ENCODE measurements at places on chromosomes 1 and 21.
A peak's percentile ranks its signal among the peaks of the same experiment; 100 is the strongest.

- DNase-seq = peak; percentile 65
Observed at GRCh38 chr21:39867198-39867650, at the start of gene PCP4. PCP4 (plus strand) TSS chr21:39867438; CDS start chr21:39867502, 64 bp downstream.

GRCh38 chr1:47557066-47557465 is 119.2 kb downstream of the FOXD2 start:
- DNase-seq = no peak

DNA sequence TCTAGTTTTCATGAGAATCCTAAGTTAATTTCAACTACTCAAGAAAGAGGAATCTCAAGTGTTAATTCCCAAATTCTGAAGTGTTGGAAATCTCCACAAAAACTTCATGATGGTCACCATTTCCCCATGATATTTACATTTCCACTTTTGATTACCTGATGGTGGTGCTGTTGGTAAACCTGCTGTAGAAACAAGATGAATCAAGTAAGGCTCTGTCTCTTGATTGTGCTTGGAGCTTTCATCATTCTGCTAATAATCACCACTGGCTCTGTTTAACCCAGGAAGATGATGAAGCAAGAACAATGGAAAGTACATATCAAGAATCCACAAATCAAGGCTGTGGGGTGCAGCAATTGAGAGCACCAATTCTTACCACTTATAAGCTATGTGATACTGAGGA is 77.8 kb downstream of the C4BPA start:
- DNase-seq = no peak

DNA sequence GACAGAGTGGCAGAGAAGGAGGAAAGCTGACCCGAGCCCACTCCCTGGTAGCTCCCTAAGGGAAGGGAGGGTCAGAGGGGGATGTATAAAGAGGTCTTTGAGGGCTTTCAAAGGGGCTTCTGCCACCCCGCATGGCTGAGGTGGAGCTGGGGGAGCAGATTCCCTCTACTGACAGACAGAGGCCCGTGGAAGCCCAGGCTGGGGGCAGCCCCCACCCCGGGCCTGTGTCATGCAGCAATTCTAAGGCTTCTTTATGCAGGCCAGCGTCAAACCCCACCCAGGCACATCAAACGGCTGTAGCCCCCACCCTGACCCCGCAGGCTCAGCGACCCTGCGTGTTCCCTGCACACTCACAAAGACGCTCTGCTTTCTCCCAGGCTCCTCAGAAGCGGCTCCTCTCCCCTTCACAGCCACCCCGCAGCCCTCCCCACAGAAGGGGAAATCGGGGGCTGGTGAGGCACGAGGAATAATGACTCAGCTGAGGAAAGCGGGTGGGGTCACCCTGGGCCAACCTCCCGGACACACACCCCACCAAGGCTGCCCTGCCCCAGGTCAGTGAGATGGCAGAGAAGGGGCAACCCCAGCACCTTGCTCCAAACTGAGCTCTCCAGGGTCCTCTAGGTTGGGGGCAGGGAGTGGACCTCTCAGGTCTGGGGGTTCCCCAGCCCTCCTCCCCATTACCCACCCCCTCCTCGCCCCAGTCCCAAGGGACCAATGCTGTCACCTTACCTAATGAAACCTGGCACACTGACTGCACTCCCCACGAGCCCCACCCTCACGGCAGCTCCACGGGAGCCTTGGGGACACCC is 10.8 kb downstream of the SLC45A3 start:
- no peak for DNase-seq

- DNase-seq = no peak
Observed at GRCh38 chr1:158836038-158836437, 4.9 kb downstream of the MNDA start.

GRCh38 chr1:61743716-61744580 is 1.7 kb downstream of the PATJ start:
- peak; percentile 40 for DNase-seq

DNA sequence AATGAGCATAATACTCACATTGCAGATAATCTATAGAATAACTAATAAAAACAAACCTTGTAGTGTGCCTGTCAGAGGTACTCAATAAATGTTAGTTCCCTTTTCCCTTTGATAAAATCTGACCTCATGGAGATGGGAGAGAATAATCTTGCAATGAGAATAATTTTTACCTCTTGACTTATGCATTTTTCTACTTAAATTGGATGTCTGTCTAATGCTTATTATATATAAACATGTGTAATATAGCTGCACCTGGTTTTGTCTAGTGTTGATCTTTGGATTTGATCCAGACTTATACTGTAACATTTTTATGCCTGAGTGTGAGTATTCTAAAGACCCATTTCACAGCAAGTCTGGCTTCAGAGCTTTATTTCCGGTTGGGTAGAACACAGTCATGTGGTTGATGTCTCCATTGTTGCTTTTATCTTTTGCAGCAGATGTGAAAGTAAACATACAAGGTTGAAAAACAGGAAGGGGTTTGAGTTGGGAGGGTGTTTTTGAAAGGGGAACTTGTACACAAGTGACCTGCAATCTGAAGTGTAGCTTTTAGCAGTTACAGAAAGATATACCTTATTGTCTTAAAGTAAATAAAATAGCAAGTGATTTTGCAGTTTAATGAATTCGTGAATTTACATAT is 12.4 kb downstream of the EPB41 start:
- DNase-seq = no peak

DNA sequence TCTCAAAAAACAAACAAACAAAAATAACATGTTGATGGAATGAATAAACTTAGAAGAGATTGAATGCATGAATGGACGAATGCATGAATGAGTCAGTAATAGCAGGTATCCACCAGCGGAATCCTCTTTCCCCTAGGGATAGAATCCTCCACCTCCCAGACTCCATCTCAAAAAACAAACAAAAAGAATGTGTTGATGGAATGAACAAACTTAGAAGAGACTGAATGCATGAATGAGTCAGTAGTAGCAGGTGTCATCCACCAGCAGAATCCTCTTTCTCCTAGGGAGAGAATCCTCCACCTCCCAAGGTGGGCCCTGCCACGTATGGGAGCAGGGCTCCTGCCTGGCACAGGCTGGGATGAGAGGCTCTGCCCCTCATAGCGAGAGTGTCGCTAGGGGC is 26.8 kb upstream of the RNF19B start:
- DNase-seq = no peak

DNA sequence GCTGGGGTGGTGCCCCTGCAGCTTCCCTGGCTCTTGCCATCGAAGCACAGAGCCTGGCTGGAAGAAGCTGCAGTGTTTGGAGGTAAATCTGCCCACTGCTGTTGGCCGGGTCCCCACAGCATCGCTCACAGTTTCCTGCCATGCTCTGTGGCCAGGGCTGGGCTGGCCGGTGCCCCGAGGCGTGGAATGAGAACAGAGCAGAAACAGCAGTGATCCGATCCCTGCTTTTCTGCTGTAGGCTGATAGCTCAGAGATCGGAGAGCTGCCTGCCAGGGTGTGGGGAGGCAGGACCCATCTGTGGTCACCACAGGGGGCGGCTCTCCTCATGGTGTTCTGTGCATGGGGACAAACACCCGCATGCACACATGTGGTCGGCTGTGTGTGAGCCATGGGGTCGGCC is 11.5 kb downstream of the SLC45A1 start:
- DNase-seq = no peak

- peak; percentile 83 for DNase-seq
Observed at GRCh38 chr21:36630485-36631206, 68.3 kb upstream of the SIM2 start.

DNA sequence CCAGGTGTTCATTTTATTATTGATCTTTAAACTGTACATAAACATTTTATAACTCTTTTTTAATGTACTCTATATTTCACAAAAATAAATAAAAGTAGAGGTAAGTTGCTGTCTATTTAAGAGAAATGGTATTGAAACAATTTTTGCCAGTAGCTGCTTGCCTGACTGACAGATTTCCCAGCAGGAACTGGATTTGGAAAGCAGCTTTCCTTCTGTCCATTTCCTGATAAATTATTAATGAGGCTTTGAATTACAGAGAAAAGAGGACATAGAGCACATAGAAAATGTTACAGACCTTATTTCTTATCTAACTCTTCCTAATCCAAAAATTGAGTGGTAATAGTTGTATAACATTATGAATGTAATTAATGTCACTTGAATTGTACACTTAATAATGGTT is 79.7 kb upstream of the BCL10 start:
- no peak for DNase-seq

DNA sequence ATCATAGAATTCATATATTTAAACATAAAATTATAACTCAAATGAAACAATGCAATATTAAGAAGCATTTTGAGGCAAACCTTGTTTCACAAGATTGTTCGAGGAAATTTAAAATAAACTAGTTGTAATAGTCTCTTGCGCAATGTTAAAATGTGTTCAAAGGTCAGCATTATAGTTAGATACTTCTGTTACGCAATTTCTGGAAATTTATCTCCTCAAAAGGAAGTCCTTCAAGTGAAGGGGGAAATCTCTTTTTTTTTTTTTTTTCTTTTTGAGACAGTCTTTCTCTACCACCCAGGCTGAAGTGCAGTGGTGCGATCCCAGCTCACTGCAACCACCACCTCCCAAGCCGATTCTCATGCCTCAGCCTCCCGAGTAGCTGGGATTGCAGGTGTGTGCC is 52.1 kb downstream of the FMO4 start:
- no peak for DNase-seq

- DNase-seq = no peak
Observed at GRCh38 chr1:40064797-40065499, 24.4 kb downstream of the CAP1 start.

DNA sequence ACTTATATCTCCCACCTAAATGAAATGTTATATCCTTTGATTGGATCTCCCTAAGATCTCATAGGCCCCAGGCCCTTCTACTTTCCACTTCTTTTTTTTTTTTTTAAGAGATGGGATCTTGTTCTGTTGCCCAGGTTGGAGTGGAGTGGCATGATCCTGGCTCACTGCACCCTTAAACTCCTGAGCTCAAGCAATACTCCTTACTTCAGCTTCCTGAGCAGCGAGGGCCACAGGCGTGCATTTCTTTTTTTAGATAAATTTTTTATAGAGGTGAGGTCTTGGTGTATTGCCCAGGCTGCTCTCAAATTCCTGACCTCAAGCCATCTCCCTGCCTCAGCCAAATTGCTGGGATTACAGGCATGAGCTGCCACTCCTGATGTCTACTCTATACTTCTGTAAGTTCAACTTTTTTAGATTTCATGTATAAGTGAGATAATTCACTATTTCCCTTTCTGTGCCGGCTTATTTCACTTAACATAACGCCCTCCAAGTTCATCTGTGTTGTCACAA is 987.5 kb upstream of the NCAM2 start:
- DNase-seq = no peak

- no peak for DNase-seq
Observed at GRCh38 chr1:236273358-236273757, 8.4 kb downstream of the ERO1B start.

DNA sequence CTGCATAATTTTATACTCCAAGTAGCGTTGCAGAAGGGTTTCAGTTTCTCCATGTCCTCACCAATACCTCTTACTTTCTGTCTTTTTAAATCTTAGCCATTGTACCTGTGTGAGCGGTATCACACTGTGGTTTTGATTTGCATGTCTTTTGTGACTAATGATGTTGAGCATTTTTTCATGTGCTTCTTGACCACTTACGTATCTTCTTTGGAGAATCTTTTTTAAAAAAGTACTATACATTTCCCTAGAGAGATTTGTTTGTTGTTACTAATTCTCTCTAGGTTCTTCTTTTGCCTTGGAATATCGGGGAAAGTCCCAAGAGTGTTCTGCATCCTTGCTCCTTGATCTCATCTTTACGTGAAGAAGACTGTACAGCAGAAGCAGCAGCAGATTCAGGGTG is 81.8 kb upstream of the WARS2 start:
- no peak for DNase-seq

GRCh38 chr1:82598337-82598736 is 797.6 kb downstream of the ADGRL2 start:
- DNase-seq = no peak

DNA sequence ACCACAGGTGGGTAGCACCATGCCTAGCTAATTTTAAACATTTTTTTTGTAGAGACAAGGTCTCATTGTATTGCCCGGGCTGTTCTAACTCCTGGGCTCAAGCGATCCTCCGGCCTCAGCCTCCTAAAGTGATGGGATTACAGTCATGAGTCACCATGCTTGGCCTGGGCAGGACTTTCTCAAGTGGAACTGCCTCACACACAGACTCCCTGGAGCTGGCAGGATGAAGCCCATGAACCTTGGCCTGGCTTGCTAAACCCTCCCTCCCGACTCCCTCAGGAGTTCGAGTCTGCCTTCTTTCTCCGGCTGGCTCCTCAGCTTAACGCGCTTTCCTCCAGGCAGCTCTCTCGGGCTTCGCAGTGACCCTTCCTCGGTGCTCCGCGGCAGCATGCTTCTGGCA is 7.7 kb upstream of the ECE1 start:
- DNase-seq = no peak

DNA sequence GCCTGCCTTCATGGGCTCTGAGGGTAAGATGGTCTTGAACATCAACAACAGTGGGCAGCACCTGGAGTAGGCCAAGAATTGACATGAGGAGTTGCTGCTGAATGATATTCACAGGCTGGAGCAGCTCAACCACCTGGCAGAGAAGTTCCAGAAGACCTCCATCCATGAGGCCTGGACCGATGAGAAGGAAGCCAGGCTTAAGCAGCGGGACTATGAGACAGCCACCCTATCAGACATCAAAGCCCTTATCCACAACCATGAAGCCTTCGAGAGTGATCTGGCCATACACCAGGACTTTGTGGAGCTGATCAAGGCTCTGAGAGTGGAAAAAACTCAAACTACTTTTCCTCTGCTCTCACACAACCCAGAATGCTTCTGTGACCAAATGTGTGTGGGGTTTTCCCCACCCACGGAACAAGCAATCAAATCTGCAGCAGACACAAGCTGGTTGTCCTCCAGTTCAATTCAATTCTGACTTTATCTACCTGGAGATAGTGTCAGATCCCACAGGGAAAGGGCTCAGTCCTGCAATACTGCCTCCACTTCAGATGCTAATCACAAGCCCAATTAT is 12.1 kb upstream of the EPHA10 start:
- no peak for DNase-seq

DNA sequence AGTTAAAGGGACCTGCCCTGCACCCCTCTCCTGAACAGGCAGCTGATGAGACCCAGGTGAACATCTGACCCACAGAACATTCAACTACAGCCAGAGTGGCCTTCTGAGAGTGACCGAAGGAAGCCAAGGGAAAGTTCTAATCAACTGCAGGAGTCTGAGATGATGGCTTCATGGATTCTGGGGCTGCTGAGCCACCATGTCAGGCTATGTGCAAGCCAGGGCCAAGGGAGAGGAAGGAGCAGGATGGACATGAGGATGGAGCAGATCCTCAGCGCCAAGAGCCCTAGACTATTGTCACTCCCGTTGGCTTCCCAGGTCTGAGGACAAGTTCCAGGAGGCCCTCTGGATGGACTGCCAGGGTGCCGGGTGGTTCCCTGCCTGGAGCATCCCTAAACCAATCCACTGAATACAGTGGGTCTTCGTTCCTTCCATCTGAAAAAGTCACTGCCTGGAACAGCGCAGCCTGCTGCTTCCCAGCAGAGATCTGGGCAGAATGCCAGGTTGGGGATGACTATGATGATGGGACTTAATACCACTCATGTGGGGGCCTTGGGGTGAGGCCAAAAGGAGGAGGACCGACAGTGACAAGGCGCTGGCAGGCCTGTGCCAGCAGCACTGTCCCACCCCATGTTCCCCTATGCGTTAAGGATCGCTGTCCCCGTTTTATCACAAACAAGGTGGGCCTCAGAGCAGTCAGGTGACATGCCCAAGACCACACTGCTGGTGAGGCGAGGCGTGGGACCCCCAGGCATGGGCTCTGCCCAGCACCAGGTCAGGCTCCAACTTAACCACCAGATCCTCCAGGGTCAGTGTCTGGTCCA is 19.8 kb downstream of the SPOCD1 start:
- DNase-seq = no peak
